ENCODE measurements at places on chromosomes 13 and 19.

DNA sequence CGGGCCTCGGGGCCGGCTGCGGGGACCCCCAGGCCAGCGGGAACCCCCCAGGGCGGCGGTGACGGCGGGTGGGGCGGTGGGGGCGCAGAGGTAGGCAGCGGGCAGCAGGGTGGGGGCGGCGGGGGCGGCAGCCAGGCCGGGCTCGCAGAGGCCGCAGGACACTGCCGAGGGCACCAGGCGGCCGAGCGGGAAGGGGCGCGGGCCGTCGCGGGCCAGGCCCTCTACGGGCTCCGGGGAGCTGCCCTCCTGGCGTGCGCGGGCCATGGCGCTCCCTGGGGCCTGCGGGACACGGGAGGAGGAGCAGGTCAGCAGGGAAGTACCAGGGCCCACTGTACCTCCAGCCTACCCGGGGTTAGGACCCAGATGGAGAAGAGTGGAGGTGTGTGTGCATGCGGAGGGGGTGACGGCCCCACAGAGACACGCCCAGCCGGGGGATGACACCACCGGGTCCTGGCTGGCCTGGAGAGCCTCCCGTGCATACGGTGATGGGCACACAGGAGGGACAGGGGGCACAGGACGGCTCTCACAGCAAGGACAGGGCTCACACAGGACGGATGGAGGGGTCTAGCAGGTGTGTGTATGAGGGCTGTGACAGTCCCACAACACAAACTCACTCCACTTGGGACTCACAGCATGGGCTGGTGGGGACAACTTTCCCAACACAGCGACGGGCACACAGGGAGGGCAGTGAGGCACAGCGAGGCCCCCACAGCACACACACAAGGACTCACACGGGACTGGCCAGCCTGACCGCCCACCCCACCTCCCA, 2.6 kb downstream of the BBC3 start:
- DNase-seq: peak; percentile 85

- DNase-seq: no peak
Measured at GRCh38 chr13:23743278-23744076, 145.7 kb downstream of the MIPEP start.

GRCh38 chr13:21670883-21671619, at the start of gene FGF9:
FGF9 (plus strand) TSS chr13:21671073; CDS start chr13:21671913, 840 bp downstream.
- DNase-seq: peak; percentile 76

DNA sequence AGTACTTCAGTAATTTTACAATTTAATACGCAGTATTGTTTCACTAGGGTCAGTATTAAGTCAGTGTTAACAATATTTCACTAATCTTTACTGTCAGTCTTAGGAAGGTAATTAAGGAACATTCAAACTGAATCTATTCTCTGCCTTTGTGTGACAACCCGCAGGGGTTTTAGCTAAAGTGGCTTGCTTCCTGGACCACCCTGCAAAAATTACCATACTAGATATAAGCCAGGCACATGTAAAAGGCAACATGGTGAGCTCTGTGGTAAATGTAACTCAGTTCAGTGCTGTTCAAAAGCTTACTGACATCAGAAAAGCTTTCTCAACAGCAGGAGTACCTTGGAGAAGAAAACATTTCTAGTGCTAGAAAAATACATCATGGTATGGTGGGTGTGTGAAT, 116.7 kb downstream of the FREM2 start:
- DNase-seq: no peak

- no peak for DNase-seq
Measured at GRCh38 chr13:46405457-46405856, 18.4 kb upstream of the RUBCNL start.

- DNase-seq: no peak
Measured at GRCh38 chr13:85312071-85312470, 487.1 kb downstream of the SLITRK6 start.

DNA sequence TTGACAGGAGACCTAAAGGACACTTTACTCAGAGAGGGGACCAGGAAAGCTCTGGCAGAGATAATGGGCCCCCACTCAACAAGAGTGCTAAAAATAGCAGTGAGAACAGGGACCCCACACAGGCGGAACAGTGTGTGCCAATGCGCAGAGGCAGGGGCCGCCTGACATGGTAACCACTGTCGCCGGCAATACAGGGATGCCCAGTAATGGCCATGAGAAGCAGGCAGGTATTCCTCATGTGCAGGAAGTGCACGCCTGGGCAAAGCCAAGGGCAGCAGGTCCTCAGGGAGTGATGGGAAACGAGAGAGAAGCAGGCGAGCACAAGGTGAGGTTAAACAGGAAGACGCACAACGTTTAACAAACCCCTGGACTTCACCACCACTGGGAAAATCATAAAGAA, 757.1 kb downstream of the LIG4 start:
- no peak for DNase-seq

- DNase-seq: no peak
Measured at GRCh38 chr19:28075229-28075628, 1137.7 kb downstream of the UQCRFS1 start.

GRCh38 chr19:14943601-14944000, 2.3 kb downstream of the OR7C2 start:
- DNase-seq: no peak

- no peak for DNase-seq
Measured at GRCh38 chr13:44422755-44423643, 49.4 kb downstream of the SERP2 start.

- DNase-seq: no peak
Measured at GRCh38 chr13:36778083-36778671, 40.8 kb upstream of the RFXAP start.

DNA sequence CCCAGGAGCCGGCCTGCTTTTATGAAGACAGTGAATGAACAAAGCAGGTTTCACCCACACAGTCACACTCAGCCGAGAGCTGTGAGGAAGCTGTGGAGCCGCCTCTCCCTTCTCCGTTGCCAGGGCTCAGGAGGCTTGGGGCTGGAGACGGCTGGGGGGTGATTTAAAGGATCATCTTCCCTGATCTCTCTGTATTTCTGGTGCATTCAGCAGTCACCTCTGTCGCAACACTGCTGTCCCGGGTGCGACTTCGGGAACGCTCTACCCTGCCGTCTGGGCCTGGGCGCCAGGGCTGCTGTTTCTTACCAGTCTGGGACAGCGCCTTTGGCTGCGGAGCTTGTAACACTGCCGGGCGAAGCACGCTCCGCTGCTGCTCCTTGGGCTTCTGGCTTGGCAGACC, 18.1 kb downstream of the CAPS start:
- no peak for DNase-seq

- DNase-seq: no peak
Measured at GRCh38 chr13:71618159-71618558, 248.8 kb downstream of the DACH1 start.

- DNase-seq: no peak
Measured at GRCh38 chr13:46992383-46992952, 95.6 kb upstream of the HTR2A start.

DNA sequence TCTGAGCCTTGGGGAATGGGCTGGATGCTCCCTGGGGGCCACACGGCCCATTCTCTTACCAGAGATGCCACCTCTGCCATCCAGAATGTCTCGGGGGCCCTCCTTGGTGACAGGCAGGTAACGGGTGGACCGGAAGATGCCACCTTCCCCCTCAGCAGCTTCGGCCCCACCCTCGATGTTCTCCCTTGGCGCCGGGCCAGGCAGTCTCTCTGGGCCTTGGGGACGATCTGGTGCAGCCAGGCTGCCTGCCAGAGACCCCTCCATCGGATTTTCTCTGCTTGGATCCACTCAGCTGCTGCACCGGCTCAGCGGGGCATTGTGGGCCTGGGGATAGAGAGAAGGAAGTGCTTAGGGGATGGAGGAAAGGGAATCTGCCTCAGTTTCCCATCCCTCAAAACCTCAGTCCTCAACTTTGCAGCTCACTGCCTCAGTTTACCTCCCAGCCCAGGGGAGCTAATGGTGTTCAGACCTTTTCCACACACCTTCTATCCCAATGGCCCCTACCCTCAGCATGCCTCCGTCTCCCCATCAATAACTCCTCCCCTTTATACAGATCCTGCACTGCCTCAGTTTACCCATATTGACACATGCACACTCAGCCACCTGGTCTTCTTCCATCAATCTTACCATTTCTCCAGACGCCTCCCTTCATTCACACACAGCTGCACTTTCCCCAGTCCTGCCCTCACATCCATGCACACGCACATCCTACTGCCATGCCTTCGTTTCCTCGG, 1.5 kb downstream of the WIZ start:
- no peak for DNase-seq

DNA sequence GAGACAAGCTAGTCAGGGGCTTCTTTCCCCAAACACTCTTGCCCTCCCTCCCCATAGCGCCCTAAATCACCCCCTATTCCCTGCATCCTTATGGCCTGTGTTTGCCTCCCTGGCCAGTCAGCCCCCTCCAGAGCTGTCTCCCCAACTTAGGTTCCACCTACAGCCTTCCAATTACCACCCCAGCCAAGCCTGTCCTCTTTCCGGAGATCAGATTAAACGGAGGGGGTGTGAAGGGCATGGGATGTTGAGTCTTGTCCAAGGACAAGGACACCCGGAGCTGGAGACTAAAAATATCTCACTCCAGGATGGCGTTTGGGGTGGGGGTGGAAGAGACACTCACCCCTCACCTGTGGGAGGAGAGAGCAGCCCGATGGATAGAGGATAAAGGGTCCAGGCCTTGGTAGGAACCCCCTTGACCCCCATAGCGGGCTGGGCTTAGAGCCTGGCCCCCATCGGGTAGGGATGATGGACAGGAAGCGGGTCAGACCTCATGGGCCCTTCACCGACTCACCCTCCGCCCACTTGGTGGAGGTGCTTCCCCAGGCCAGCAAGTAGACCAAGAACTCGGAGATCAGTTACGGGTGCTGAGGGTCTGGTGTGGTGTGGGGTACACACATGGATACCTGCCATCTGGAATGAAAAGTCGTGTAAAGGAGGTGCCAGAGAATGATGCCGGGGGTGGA, 6.0 kb downstream of the ZNF865 start:
- DNase-seq: no peak

- DNase-seq: no peak
Measured at GRCh38 chr13:21237081-21237480, 60.6 kb downstream of the MRPL57 start.

DNA sequence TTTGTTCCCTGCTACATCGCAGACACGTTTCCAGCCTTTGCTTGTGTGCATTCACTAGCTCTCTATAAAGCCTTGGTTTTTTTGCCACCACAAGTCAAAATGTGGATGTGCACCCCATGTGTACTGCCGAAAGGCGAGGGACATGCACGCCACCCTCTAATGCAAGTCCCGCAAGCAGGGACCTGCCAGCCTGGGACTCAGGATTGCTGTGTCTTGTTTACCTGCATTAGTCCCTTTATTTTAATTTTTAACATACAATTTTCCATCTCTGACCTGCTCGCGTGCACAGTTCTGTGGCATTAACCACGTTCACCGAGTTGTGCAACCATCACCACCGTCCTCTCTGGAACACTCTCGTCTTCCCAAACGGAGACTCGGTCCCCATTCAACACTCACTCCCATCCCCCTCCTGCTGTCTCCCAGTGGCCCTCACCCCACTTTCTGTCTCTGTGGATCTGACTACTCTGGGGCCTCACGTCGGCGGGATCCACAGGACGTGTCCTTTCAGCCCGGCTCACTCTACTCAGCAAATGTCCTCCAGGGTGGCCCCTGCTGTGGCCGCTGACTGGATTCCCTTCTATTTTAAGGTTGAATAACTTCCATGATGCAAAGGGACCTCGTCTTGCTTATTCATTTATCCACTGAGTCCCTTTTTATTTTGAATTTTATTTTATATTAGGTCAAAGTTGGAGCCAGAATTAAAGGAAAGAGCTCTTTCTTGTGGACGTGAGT, 58.4 kb downstream of the RASA3 start:
- DNase-seq: peak; percentile 59

DNA sequence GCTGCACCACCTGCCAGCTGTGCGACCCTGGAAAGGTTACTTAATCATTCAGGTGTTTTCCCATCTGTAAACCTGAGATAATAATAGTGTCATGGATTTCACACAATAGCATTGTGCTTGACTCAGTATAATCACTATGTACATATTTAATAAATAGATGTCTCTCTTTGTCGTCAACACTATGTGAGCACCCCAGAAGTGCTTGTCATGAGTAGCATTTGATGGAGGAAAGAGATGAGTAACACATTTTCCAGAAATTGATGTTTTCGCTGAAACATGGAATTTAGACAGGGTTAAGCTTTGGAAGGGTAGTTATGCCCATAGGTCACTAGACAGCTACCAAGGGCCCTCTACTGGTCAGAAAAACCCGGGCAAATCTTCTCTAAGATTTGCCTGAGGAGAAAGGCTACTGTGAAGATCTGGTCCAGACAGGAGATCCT, 9.5 kb upstream of the MBNL2 start:
- no peak for DNase-seq

GRCh38 chr13:100128838-100129237, 39.9 kb downstream of the PCCA start:
- no peak for DNase-seq

Data from sigmoid colon (tissue), 7 donors.